ENCODE measurements at places on chromosomes 5 and 9.

GRCh38 chr9:108830272-108830671 is 25.5 kb downstream of the ACTL7B start:
- H3K27me3 ChIP-seq, result no peaks in the 10 kb centered on the region
- ATAC-seq, result no peak
- no peak overlapping the region for H3K4me3 ChIP-seq
- no peak overlapping the region for H3K27ac ChIP-seq
- no peaks in the 10 kb centered on the region for H3K36me3 ChIP-seq

DNA sequence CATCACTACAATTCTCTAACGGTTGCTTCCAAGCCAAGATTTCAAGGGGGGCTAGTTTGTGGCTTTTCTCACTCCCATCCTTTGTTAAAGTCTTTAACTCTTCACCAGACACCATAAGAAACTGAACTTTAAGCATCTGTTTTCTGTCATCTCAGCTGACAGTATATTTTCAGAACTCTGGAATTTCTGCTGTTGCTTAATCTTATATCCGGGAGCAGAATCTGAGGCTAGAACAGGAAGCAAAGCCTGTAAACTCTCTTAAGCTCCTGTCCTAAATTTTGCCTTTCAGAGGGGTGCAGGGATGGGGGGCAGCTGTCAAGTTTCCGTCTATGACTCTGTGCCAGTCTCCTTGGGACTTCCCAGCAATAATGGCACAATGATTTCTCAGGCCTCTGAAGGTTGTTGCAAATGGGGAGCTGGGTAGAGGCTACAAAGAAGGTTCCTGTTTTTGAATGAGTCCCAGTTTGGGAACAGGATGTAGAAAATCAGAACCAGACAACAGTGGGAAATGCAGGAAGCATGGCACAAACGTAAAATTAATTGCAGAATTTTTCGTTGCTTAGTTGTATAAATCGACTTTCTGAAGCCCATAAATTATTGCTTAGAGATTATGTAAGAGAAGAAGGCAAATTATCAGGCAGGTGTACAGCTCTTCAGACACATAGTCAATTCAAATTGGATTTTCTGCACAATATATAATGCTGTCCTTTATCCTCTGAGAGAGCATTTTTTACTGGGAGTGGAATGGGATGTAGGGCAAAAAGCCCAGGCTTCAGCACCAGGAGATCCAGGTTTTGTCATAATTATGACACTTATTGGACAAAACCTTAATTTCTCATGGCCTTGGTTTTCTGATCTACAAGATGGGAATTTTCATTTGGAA is 430.9 kb downstream of the DMAC1 start:
- H3K4me1 ChIP-seq, result no peaks in the 10 kb centered on the region
- no peaks in the 10 kb centered on the region for H3K36me3 ChIP-seq
- H3K27ac ChIP-seq, result no peak overlapping the region
- H3K4me3 ChIP-seq, result no peak overlapping the region
- ATAC-seq, result no peak

- H3K27ac ChIP-seq, result no peak overlapping the region
- no peak overlapping the region for H3K4me3 ChIP-seq
Observed at GRCh38 chr9:121294151-121294743, 26.3 kb downstream of the GSN start.

DNA sequence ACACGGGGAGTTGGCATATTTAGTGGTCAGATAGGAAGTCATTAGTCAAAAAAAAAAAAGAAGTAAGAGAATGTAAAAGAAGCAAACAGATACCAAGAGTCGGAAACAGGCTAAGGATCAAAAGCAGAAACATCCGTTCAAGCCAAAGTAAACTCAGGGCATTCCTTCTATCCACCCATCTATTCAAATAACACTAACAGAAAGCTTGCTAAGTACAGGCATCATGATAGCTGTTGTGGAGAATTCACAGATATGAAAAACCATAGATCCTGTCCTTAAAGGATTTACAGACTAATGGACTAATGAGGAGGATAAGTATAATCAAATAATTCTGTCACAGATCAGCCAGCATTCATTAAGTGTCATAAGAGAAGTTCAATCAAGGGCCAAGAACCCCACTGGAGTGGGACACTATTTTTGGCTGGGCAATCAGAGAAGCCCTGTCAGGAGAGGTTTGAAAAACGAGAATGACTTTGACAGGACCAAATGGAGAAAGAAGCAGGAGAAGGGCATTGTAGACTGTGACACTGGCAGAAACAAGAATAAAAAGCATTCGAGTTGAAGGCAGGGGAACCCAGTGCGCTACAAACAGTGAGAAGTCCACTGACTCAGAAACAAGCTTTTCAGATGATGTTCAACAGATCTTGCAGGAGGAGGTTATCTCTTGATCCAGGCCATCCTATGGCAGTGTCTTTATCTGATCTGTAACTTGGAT is 154.2 kb upstream of the TSLP start:
- no peaks in the 10 kb centered on the region for H3K27me3 ChIP-seq
- H3K4me3 ChIP-seq, result no peak overlapping the region
- ATAC-seq, result no peak
- H3K4me1 ChIP-seq, result no peaks in the 10 kb centered on the region
- no peak overlapping the region for H3K27ac ChIP-seq

GRCh38 chr5:146633323-146633764 is 117.4 kb upstream of the GPR151 start:
- H3K27ac ChIP-seq, result no peak overlapping the region
- ATAC-seq, result no peak
- no peaks in the 10 kb centered on the region for H3K4me1 ChIP-seq
- no peaks in the 10 kb centered on the region for H3K27me3 ChIP-seq
- H3K36me3 ChIP-seq, result no peaks in the 10 kb centered on the region

DNA sequence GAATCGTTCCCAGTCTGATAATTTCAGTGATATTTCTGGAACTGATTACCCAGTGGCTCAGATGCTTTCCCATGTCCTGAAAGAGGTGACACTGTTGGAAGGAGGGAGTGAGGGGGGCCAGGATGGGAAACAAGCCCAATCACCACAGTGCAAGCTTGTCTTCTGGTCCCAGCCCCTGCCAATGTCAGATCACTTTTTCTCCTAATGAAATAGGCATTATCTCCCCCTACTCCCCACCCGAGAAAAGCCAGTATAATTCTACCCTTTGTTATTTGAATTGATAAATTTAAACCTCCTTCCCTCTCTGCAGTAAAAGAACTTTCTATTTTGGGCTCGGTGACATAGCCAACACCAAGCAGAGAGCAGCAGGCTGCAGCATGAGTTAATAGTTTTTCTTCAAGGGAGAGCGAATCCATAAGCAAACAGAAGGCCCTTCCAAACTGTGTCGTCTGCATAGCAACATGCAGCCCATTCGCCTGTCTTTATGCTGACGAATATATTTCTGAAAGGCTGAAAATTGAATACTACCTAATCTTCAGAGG is 14.6 kb upstream of the PPP2CA start:
- H3K36me3 ChIP-seq, result no peaks in the 10 kb centered on the region
- peak overlapping the region; percentile 37 for H3K27ac ChIP-seq
- H3K27me3 ChIP-seq, result no peaks in the 10 kb centered on the region

GRCh38 chr5:149235841-149236240 is 35.8 kb upstream of the AFAP1L1 start:
- peaks cover 20% of the 10 kb centered on the region for H3K27me3 ChIP-seq
- H3K4me3 ChIP-seq, result no peak overlapping the region
- H3K36me3 ChIP-seq, result no peaks in the 10 kb centered on the region

GRCh38 chr5:37812365-37812764 is 27.5 kb downstream of the GDNF start:
- no peak for ATAC-seq
- no peak overlapping the region for H3K4me3 ChIP-seq
- no peak overlapping the region for H3K27ac ChIP-seq
- H3K36me3 ChIP-seq, result no peaks in the 10 kb centered on the region
- no peaks in the 10 kb centered on the region for H3K4me1 ChIP-seq

DNA sequence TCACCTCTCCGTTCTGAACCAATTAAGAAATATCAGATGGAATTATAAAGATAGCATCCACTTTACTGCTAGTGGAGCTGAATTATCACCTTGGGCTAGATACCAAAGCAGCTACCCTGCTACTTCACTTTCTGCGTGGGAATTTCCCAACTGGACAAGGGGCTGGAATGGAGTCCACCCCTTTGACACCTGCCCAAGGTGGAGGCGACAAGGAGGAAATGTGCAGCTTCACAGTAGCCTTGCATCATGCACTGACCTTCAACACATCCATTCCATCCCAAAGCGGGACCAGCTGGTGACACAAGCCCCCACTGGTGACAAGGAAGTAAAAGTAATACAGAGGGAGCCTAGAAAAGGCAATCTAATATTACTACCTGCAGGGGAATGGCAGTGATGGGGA is 30.7 kb downstream of the CTNND2 start:
- no peaks in the 10 kb centered on the region for H3K27me3 ChIP-seq
- no peak for ATAC-seq
- no peaks in the 10 kb centered on the region for H3K36me3 ChIP-seq
- no peak overlapping the region for H3K4me3 ChIP-seq

Data from stimulated activated memory B cell treated with anti-CD40 and anti-IgM and Interleukin-4, amounts not matched to agents 10 μg/mL and 1 μg/mL and 100 μg/mL, for 72 hours (primary cell).